ENCODE measurements at places on chromosomes 1 and 21.

DNA sequence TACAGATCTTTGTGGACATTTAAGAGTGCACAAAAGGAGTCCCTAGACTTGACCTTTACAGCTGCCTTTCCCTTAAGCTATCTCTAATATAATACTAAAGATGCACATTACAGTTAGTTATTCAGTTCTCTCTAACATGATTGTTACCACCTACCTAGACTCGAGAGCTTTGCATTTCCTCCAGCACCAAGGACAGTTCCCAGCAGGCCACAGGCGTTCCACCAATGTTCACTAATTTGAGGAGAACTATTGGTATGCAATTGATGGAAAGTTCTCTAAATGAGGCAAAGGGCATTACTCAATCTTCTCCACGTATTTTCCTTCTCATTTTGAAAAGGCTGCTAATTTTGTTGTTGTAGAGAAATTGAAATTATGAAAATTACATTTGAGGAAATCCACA is 5.4 kb upstream of the NTNG1 start:
- DNase-seq = peak; percentile 19

DNA sequence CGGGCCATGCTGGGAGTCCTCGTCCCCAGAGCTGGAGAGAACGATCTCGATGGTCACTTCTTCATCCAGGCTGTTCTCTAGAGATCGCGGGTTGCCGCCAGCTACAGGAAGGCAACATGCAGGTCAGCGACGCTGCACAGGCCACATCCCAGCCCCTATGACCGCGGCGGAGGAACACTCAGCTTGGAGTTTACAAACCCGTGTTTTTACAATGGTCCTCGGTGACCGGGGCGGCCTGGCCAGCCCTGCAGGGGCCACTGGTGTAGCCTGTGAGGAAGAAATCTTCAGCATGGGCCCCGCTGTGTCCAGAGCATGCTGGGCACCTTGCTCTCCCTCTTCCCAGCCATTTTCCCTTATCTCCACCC is 30.5 kb downstream of the ZNF496 start:
- DNase-seq = no peak

DNA sequence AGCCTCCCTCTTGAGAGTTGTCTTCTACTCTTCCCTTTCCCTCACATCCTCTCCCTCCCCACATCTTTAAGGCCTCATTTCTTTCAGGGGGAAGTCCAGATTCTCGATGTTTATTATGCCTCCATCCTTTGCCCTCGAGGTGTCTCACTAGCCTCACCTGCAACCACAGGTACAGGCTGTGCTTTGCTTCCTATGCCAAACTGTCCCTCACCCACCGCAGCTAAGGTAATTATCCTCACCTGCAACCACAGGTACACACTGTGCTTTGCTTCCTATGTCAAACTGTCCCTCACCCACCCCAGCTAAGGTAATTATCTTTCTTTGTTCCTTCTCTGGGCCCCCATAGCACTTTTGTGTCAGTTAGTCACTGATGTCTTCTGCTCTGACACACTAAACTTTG is 328.1 kb upstream of the SNX7 start:
- DNase-seq = no peak

- no peak for DNase-seq
Observed at GRCh38 chr1:94549706-94550105, 8.1 kb upstream of the F3 start.

DNA sequence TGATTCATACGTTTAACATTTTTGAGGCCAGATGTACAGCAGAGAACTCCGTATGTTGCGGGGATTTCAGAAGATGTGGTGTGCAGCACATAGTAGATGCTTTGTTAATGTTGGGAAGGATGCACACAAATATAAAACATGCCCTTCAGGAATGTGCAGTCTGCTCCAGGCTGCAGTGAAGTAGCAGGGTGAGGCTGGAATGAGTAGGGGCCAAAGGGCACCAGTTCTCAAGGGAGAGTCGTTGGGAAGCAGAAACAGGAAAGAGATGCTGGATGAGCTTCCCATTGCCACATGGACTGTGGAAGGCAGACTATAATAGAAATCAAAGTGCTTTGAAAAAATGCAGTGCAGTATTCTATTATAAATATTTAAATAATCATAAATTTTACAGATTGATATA is 126.9 kb downstream of the NOS1AP start:
- DNase-seq = no peak

DNA sequence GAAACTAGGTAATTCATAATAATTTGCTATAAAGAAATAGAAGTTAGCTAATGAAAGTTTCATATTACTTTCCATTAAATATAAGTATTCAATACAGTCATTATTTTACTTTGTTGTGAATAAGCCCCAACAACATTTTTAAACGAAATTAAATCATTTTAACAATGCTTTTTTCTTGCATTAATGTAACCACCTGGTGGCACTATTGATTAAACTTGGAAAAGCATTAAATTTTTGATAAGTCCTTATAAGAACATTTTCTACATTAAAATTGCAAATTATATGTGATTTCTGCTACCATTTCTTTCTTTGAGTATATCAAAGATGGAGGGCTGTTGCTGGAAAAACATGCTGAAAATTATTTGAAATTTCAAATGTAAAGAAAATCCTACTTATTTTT is 918.8 kb upstream of the TMPRSS15 start:
- DNase-seq = no peak

- no peak for DNase-seq
Observed at GRCh38 chr1:60859111-60859510, 223.2 kb upstream of the NFIA start.

- no peak for DNase-seq
Observed at GRCh38 chr21:37369307-37369854, 2.8 kb downstream of the DYRK1A start.

- no peak for DNase-seq
Observed at GRCh38 chr1:231930257-231930947, 303.8 kb downstream of the DISC1 start.

DNA sequence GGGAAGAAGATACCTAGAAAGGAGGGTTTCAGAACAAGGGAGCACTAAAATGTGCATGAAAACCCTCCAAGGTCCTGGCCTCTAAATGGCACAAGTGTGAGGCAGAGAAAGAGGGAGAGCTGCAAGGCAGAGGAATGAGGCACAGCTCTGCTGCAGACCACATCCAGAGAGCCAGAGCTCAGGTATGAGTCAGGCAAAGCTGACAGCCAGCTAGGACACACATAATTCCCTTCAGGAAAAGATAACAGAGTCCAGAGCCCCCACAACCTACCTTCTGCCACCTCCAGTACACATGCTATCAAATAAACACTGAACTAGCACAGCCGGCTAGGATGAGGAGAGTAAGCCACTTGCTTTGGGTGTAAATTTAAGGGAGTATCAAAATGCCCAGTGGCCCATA is 62.2 kb downstream of the HSF2BP start:
- no peak for DNase-seq

DNA sequence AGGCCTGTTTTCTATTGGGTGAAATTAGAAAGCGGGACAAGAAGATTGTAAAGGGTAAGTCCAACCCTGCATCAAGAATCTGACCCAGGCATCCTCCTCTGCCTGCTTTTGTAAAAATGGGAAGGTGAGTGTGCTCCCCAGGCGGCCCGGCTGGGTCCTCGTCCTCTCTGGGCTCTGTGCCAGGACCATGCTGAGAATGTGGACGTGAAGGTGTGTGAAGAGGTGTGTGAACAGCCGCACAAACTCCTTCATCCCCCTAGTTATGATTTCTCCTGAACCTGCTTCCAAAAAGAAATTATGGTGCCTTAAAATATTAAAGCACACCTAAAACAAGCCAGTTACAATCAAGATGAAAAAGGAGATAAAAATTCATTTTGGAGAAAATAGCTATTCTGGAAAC is 185.7 kb downstream of the IGSF21 start:
- DNase-seq = no peak

Measured in activated CD4-positive, alpha-beta T cell treated with anti-CD3 and anti-CD28 coated beads, Interleukin-2, amount 50 U/mL, for 16 hours (primary cell).